ENCODE measurements at places on chromosomes 13 and 19.
A peak's percentile ranks its signal among the peaks of the same experiment; 100 is the strongest.

DNA sequence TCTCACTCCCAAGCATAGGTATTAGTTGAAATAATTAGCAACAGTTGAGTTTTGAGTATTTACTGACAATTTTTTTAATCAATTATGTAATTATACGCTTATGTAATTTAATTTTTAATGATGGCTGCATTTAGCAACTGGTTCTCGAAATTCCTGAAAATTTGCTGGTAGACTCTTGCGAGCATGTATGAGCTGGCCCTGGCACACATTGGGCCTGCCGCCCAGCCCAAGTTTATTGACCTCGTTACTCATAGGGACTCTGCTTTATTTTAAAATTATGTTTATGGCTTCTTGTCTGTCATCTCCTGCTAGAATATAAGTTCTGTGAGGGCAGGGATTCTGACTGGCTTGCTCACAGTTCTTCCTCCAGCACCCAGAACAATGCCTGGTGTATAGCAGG, 6.7 kb downstream of the KLK14 start:
- DNase-seq: no peak

DNA sequence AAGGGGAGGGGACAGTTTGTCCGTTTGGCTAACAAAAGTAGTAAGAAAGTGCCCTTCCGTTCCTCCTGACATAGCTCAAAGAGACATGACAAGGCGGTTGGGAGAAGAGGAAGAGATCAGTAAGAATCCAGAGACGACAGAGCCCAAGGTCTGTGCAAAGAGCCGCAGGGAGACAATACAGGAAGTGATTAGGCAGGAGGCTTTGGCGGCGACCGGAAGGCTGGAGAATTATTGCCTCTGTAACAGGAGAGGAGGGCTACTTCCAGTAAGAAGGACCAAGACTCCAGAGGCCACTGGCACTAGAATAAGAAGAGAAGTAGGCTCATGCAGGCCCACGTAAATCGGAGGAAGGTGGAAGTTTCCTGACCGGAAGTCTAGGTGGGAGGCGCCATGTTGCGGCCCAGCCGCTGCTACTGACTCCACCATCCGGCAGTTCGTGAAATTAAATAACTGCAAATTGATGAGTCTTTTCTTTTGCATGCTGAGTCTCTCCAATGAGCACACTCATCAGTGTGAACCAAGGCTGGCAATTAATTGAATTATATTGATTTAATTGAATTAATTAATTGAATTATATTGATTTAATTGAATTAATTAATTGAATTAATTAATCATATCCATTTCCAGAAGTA, 9.9 kb downstream of the RFX2 start:
- DNase-seq: no peak

- no peak for DNase-seq
Measured at GRCh38 chr19:46784262-46785053, 3.9 kb downstream of the SLC1A5 start.

DNA sequence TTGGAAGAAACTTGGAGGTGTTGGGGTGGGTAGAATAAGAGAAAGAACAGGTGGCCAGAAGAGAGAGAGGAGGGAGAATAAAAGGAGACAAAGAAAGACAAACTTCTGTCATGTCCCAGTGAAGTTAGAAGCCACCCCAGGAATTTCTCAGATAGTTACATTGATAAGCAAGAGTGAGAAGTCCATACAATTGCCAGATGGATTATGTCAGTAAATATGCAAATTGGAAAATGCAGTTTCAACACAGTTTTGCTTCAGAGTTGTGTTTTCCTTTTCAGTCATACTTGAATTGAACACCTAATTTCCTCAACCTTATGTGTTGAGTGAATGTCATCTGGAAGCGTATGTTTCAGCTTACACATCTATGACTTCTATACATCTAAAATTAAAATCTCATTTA, 139.2 kb downstream of the RXFP2 start:
- DNase-seq: no peak

DNA sequence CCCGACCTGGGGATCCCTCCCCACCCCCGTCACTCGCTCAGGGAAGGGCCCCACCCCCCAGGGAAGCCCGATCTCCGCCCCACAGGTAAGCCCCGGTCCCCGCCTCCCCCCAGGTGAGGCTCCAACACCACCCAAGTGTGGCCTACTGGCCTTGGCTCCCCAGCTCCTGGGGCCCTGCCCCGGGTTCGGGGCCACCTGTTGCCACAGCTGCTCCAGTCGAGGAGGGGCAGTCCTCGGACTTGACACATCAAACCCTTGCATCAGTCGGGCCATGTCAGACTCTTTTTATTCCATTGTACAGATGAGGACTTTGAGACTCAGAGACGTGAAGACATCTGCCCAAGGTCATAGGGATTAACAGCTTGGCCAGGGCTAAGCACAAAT, 512 bp downstream of the CC2D1A start:
- DNase-seq: no peak

DNA sequence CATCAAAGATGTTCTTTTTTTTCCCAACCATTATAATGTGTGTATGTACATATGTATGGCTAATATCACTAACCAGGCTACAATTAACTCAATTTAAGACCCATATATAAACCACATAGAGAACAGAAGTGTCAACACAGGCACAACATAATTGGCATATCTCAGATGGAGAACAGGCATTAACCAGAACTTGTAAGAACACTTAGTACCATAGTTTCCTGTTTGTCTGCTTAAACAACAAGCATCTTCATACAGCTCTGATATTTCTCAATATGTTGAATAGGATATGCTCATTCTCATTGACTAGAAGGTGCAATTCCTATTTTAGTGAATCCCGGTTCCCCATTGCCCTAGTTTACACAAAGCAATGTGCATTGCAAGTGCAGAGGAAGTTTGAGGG, 116.9 kb upstream of the EDNRB start:
- no peak for DNase-seq

- peak; percentile 54 for DNase-seq
Measured at GRCh38 chr19:49890349-49891311, 6.1 kb downstream of the IL4I1 start.

- DNase-seq: no peak
Measured at GRCh38 chr13:112983428-112984196, 14.6 kb downstream of the MCF2L start.

- DNase-seq: no peak
Measured at GRCh38 chr19:3785451-3785937, 687 bp downstream of the MATK start.

- DNase-seq: no peak
Measured at GRCh38 chr13:110565296-110565695, 3.8 kb upstream of the RAB20 start.

DNA sequence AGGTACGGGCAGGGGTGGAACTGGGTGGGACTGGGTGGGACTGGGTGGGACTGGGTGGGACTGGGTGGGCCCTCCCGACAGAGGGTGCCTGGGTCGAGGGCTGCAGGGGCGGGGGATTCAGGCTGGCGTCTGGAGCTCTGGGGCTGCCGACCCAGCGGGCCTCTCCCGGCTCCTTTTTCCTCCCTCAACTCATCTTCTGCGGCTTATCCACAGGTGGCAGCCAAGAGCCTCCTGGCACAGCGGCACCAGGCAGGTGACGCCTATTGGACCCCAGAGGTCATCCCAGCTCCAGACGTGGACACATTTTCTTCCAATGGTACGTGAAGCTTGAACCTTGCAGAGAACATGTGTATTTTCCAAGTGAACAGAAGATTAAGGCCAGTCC, 533 bp downstream of the ZNF544 start:
- no peak for DNase-seq

DNA sequence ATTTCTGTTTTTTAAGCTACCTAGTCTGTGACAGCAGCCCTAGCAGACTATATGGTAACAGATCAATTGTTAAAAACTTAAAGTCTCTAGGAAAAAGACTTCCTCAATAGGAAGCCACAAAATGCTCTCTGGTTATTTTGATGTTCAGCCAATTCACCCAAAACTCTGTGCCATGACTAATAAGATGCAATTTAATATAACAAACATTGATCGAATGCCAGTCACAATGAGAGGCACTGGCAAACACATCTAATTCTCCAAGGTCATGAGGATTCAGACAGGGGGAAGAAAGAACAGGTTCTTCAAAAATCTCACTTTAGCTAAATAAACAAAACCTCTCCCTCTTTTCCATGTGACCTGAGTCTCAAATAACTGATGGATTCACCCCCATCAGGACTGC, 107.5 kb downstream of the SUCLA2 start:
- no peak for DNase-seq

- no peak for DNase-seq
Measured at GRCh38 chr13:41052441-41052840, 8.9 kb upstream of the WBP4 start.

DNA sequence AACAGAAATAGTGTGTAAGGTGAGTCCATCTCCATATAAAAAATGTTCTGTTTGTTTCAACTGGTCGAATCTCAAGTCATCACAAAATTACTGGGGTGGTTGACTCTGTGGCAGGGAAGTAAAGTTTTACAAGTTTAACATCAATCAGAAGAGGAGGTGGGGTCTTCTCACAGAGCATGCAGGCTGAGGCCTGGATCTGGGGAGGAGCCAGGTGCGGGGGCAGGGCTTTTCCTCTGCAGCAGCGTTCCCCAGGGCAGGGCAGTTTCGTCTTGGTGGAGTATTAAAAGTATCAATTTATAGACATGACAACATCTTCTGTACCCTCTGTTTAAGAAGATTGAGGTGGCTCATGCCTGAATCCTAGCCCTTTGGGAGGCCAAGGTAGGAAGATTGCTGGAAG, 68.8 kb downstream of the SLC7A9 start:
- no peak for DNase-seq

- no peak for DNase-seq
Measured at GRCh38 chr13:79799059-79799867, 318.3 kb downstream of the NDFIP2 start.
